ENCODE measurements at places on chromosomes 7 and 10.

DNA sequence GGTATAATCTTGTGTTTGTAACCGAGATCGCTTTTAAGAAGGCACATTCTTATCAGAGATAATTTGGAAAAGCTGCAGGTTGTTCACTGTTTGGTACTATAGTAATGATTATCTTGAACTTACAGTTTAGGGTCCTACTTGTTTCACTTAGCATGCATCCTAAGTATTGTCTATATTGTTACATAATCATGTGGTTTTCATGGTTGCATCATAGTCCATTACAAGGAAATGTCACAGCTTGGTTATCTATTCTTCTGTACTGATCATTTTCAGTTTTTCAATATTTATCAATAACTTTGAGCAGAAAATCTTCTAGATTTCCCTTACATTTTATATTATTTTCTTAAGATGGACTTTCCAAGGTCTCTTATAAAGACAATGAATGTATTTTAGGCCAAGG is 116.3 kb downstream of the PLPP4 start:
- DNase-seq, result no peak

DNA sequence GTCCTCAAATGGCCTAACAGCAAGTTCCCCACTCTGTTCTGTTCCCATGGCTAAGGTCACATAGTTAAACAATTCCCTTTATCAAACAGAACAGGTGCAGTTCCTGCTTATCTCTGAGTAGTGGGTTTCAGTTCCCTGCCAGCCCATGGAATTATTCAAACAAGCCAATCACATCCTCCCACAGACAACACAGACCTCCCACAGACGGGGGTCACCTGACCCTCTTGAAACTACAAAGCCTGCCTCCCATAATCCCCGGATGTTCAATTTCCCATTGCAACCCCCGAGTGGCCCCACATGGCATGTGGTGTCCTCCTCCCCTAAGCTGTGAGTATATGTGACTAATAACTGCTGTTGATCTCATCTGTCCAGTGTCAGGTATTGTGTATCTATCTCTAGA is 64.1 kb downstream of the TMEM168 start:
- DNase-seq, result no peak

GRCh38 chr10:95821720-95822119 is 65.8 kb downstream of the ENTPD1 start:
- no peak for DNase-seq

DNA sequence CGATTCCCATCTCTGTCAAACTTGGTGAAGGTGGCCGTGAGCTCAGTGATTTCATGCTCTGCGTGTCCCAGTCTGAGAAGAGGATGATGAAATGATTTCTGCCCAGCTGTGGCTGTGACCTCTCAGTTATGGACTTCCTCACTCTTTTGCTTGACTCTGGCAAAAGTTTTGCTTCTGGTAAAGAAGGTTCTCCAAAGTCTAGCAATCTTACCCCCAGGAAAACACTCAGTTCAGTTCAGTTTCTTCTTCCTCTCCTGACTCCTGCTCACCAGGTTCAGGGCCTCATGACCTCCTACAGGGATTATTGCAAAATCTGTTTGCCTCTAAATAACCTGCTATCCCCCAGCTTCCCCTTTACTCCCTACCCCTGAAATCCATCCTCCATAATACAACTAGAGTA is 4.9 kb upstream of the BLOC1S2 start:
- no peak for DNase-seq

DNA sequence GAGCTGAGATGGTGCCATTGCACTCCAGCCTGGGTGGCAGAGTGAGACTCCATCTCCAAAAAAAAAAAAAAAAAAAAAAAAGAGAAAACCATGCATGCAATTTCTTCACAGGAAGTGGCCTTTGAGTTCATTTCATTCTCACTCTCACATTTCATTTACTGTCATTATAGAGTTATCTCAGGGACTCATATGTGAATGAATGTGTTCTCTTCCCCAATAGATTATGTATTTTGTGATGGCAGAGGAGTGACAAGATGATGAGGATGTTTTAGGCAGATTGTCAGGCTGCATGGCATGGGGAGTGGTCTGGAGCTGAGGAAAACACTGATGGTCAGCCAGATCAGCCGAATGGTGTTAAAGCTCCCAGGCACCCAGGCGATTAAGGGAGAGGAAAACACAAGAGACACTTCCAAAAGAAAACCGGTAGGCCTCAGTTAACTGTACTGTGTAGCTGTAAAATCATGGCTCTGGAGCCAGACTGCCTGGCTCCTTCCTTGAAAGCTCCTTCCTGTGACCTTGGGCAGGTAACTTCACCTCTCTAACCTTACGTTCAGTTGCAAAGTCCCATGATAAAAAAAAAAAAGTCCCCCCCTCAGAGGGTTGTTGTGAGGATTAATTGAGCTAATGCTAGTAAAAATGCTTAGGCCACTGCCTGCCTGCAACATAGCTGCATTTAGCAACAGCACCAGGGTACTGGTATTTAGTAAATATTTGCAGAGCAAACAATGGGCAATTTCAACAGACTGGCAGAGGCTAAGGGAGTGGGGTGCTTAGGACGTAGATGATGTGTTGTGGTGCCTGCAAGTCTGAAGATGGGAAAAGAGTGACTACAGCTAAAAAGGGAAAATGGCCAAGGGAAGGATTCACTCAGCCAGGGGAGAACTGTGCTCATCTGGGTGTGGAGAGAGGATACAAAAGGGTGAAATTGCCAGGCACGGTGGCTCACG is 6.9 kb downstream of the FRAT2 start:
- DNase-seq, result no peak

DNA sequence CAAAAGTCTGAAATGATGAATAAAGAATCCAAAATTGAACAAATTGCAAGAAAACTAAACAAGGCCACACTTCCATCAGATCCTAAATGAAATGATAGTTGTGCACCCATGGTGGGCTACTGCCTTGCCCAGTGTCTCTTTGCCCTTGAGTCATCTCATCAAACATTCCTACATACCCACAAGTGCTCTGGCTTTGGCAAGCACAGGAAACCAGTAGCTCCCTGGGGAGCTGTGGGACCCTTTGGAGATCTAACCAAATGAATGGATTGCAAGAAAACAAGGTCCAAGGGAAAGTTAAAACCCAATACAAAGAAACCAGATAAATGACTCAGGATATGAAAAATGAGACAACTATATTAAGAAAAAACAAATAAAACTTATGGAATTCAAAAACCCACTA is 129.8 kb upstream of the TMEM229A start:
- DNase-seq, result no peak

Measured in liver (tissue), 10 donors.